ENCODE measurements at places on chromosomes 5 and 9.
A peak's percentile ranks its signal among the peaks of the same experiment; 100 is the strongest.

GRCh38 chr9:101902051-101902450 lies 163.6 kb upstream of the GRIN3A start:
- no peak for DNase-seq

DNA sequence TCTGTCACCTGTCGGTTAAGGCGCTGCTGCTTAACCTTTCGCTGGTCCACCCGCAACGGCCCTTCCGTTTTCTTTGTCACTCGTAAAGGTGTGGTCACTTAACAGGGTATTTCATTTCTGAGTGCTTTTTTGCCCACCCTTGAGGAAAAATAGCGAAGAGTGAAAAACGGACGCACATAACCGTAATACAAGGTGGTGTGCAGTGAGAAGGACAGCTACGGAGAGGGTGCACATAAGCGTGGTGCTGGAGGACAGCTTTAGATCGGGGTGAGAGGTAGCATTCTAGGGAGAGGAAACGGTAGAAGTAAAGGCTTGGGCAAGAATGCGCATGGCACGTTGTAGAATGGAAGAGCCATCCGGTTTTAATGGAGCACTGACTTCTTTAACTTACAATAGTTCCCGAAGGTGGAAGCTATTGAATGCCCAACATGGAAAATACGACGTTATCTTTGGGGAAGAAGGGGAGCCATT lies 761 bp downstream of the CCT5 start:
- no peak for DNase-seq

GRCh38 chr5:18534119-18534518 lies 899.9 kb downstream of the TAF11L14 start:
- DNase-seq: no peak

DNA sequence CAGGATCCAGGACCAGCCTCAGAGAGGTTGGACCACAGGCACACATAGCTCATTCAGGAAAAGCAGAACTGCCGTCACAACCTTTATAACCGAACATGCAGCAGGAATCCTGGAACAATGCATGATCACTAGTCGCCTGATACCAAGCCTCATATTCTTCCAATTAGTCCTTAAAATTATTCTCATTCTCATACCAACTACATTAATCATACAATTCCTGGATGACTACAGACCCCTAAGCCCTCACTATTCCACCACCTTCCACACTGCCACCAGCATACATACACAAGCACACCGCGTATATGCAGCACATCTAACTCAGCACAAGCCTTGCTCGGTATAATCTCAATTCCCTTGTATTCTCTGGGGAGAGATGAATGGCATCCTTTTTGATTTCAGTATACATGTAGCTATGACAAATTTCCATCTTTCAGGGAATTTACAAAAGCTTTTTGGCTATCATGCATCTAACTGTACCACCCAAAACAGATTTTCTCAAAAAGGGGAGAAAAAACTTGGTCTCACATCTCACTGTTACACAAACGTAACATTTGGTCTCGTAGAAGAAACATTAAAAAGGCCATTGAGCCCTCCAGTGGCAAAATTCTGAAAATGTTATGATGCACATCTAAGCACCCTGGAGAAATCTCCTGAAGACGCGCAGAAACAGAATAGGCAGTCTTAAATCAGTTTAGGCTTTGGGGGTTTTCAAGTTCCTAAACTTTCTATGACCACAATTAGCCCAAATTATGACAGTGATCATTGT lies 46.2 kb downstream of the MCTP1 start:
- peak; percentile 12 for DNase-seq

GRCh38 chr9:13755551-13755950 lies 476.1 kb upstream of the MPDZ start:
- DNase-seq: no peak

- DNase-seq: no peak
Measured at GRCh38 chr5:81292130-81292529, 9.3 kb upstream of the ZCCHC9 start.

Data from stromal cell of bone marrow (primary cell).